ENCODE measurements at places on chromosomes 13 and 19.

- no peak for DNase-seq
Measured at GRCh38 chr19:8705742-8706141, 7.1 kb upstream of the ACTL9 start.

GRCh38 chr19:12913011-12913561, 6.0 kb downstream of the SYCE2 start:
- DNase-seq, result peak; percentile 65

- no peak for DNase-seq
Measured at GRCh38 chr13:71828564-71828963, 38.4 kb downstream of the DACH1 start.

GRCh38 chr13:36430247-36431203, 1.8 kb upstream of the CCNA1 start:
- DNase-seq, result peak; percentile 53

GRCh38 chr13:66048888-66049287, 1181.2 kb downstream of the PCDH9 start:
- DNase-seq, result no peak

DNA sequence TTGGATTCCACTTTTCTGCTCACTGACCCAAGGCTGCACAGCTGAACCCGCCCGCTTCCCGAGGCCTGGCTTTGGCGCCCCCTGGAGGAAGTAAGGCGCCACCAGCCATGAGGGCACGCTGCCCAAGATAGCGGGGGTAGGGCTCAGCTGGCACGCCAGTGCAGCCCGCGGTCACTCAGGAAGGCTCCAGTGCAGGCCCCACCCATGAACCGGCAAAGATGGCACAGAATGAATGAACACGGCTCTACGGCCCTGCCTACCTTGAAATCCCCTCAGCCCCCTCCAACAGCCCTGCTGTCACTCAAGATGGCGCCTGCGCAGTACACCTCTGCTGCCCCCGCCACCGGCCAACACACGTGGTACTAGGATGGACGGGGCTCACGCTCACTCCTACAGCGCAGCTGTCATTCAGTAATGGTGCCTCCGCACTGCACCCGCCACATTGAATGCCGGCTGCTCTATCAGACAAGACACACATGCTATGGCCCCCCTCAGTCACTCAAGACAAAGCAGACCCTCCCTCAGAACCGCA, 3.0 kb downstream of the PEG3 start:
- DNase-seq, result peak; percentile 84

GRCh38 chr19:16360738-16361137, 36.1 kb downstream of the KLF2 start:
- no peak for DNase-seq

GRCh38 chr19:47107202-47107952, 6.2 kb downstream of the ZC3H4 start:
- DNase-seq, result no peak

DNA sequence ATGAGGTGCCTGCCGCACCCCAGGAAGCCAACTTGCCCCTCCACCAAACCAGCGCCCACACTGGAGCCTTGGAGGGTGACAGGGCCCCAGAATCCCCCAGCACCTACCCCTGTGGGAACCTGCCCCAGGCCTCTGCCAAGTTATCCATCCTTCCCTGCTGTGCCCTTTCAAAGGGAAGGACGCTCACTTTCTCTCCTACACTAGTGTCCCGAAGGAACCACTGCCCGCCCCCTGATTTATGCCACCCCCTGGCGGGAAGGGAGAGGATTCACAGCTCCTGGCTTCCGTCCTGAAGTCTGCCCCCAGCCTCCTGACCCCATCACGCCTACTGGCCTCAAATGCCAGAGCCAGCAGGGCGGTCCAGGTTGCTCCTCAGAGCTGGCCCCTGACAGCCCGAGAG, 1.4 kb downstream of the EVI5L start:
- DNase-seq, result no peak

DNA sequence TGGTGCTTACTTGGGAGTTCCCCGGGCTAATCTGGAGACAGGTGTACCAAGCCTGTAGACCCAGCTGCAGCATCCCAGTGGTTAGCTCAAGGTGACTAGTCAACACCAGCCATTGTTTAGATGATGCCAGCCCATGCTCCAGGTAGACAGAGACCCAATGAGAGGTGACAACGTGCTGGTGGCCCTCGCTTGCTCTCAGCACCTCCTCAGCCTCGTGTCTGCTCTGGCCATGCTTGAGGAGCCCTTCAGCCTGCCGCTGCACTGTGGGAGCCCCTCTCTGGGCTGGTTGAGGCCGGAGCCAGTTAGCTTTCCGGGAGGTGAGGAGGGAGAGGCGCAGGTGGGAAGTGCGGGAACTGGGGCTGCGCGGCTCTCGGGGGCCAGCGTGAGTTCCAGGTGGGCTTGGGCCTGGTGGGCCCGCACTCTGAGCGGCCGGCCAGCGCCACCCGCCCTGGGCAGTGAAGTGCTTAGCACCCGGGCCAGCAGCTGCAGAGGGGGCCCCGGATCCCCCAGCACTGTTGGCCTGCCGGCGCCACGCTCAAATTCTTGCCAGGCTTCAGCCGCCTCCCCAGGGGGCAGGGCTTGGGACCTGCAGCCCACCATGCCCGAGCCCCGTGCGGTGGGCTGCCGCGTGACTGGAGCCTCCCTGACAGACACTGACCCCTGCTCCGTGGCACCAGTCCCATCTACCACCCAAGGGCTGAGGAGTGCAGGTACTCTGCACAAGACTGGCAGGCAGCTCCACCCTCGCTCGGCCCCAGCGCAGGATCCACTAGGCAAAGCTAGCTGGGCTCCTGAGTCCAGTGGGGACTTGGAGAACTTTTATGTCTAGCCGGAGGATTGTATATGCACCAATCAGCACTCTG, 85.9 kb upstream of the VSTM2B start:
- DNase-seq, result no peak

- no peak for DNase-seq
Measured at GRCh38 chr19:3003046-3003445, 25.7 kb downstream of the TLE6 start.

DNA sequence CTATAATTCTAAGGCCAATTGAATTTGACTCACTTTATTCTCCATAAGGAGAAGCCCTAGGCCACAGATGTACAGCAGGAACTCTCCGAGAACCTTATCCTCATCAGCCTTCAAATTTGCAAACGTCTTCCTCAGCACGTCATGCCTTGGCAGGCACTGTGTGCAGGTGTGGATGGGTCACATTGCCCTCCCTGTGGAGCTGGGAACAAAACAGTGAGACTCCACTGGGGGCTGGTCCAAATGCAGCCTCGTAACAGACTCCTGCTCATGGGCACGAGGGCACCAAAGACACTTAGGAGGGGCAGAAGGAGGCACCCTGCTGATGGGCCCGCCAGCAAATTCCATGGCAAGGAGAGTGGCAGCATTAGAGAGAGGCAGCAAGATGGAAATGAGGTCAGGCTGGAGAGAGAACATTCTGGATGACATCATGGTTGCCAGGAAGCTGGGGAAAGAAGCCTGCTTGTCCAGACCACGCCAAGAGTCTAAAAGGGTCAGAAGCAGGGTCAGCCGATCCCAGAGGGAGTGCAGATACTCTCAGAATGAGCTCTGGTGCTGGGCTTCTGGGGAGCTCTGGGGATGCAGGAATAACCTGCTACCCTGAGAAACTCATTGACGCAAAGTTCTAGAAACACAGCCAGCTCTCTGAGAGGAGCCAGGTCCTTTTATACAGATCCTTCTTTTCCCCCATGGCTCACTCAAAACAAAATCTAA, 242.2 kb downstream of the B3GLCT start:
- DNase-seq, result no peak

DNA sequence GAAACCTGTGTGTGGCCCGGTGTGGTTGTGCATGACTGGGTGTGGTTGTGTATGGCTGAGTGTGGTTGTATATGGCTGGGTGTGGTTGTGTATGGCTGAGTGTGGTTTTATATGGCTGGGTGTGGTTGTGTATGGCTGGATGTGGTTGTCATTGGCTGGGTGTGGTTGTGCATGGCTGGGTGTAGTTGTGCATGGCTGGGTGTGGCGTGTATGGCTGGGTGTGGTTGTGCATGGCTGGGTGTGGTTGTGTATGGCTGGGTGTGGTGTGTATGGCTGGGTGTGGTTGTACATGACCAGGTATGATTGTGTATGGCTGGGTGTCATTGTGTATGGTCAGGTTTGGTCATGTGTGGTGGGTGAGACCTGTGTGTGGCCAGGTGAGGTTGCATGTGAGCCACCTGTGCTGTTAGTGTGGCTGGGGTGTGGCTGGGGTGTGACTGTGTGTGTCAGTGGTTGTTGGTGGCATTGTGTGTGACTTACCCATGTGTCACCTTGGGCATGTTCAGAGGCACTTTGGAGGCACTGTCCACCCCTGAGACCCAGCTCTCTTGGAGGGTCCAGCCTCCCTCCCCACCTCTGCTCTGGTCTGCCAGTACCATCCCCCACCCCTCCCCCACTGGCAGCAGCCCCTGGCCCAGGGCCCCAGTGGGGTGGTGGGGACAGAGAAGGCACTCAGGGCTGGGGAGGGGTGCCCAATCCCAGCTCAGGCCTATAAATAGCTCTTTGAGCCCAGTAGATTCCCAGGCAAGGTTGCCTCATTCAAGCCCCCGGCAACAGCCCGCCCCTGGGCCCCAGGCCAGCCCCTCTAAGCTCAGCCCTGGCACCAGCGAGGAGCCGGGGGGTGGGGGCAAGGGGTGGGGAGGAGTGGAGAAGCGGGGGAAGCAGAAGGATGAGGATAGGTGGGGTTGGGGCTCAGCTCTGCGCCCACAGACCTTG, 3.9 kb upstream of the NCAN start:
- DNase-seq, result no peak

- no peak for DNase-seq
Measured at GRCh38 chr13:75661443-75661842, 25.3 kb downstream of the LMO7 start.

GRCh38 chr19:5628461-5628860, 5.6 kb downstream of the SAFB start:
- no peak for DNase-seq

GRCh38 chr13:113209336-113209758, at the start of gene CUL4A:
TSS of gene CUL4A (plus strand) at chr13:113209613. CDS start at chr13:113209628, 15 bp downstream.
- DNase-seq, result no peak

DNA sequence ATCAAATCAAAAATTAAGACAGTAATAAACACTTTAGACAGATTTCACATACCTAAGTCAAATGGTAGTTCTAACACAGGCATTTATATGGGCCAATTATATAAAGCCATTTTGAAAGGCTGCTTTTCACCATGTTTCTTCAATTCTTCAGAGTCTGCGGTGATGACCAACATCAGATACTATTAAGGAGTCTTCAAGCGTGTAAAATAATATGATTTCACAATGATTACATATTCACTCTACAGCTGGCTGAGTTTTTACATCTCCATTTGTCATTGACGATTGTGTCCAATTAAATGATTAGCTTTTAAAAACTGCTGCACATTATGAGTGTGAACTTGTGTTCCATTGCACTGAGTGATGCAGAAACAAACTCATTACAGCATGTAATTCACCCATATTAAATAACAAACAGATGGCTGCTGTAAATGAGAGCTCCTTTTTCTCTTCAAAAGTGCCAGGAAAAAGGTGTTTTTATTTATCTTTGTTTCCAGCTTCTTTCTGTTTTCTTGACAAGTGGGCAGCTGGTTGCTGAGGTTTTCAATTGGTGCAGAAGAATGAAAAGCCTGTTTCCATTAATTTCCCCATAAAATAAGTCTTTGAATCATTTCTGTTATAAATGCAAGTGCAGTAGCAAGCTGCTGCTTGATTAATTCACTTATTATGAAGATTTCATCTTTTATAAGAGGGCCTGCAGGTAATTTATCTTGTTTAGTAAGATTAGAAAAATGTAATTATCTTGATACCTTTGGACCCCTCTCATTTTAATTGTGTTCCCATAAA, 676.1 kb upstream of the KLHL1 start:
- no peak for DNase-seq

DNA sequence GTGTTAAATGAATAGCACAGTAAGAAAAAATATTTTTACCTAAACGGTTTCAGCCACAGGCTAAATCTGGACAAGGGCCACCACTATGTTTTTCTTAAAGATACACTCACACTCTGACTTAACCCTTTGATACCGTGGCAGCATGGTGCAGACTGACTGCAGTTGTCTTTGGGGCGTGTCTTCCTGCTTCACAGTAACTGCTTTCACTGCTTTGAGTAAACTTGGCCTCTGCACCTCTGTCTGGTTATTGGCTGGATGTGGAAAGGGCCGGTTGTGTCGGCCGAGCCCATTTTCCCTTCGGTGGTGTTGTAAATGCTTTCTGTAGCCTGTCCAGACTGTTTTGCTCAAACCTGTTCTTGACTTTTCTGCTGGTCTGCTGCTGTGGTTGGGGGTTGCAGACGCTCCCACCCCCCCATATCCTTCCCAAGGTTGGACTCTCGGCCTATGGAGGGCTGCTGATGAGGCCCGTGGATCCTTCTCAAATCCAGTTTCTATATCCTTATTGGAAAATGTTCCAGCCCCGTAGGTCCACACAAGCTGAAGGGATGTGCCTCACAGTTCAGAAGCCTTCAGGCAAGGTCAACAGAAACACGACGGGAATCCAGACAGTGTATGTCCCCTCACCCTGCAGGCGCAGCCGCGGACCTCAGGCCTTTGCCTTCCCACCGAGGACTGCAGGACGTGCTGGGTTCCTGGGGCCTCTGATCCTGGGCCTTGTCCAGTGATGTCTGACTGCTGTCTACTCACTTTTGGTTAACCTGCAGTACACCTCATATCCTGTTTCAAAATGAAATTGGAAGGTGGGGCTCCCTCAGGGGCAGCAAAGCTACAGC, 90.2 kb upstream of the RNF113B start:
- peak; percentile 57 for DNase-seq

GRCh38 chr13:28564030-28564429, 69.1 kb upstream of the FLT1 start:
- DNase-seq, result no peak

DNA sequence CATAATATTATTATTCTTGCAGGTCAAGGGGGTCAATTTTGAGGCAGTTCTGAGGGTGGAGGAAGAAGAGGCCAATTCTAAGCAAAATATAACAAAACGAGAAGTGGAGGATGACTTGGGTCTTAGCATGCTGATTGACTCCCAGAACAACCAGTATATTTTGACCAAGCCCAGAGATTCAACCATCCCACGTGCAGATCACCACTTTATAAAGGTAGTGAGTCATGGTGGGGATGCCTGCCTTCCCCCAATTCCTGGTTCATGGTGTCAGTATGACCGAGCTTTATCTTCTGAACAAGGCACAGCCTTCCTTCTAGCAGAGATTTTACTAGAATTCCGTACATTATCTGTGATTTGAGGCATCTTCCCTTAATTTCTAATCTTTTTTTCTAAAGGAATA, 9.4 kb upstream of the DCUN1D2 start:
- DNase-seq, result no peak

GRCh38 chr13:91072486-91072885, 275.0 kb upstream of the MIR17HG start:
- DNase-seq, result no peak

GRCh38 chr19:46739290-46739771, 6.5 kb upstream of the FKRP start:
- DNase-seq, result no peak

DNA sequence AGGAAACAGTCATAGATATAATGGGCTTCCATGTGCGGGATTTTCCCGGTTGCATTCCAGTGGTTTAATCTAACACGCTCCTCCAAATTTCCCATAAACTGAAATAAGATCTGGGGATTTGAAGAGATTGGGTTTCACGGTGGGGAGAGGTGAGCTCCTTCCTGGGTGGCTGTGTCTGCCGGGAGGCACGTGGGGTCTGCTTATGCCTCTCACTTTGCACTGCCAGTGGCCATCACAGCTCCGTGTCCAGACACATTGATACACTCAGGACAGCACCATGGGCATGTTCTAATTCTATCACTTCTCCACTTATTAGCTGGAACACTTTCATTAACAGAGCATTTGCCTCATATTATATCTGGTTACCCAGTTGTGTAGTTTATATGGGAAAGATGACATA, 73.4 kb downstream of the SOX1 start:
- no peak for DNase-seq
